Brain (organoid and tissue), 16 donors: ENCODE measurements at places on chromosomes 7 and 10.

DNA sequence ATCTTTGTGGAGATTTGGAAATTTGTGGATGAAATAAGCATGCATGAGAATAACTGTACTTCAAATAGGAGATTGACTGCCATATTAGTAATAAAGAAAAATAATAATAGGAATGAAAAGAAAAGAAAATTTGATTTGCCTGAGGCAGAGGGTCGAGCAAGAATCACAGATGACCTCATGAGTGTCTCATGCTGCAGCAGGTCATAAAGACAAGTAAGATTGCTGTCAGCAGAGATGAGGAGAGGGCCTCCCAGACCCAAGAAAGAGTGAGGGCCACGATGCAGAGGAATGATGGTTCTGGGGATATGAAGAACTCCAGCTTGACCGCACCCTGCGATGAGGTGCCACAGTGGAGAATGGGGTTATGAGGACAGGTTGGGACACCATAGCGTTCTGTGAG lies 39.2 kb downstream of the TOMM7 start:
- no peak for DNase-seq

- no peak for DNase-seq
Observed at GRCh38 chr10:33352615-33353014, 18.1 kb upstream of the NRP1 start.

GRCh38 chr10:25713894-25714240 lies 220.2 kb upstream of the MYO3A start:
- no peak for DNase-seq

DNA sequence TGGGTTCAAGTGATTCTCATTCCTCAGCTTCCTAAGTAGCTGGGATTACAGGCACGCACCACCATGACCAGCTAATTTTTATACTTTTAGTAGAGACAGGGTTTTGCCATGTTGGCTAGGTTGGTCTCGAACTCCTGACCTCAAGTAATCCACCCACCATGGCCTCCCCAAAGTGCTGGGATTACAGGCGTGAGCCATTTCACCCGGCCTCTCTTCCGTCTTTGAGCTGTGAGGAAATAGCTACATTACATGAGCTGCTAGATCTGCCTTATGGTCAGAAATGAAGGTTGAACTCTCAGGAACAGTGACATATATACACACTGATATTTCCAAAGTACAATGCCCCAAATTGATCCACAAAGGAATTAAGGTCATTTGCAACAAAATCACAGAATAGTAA lies 2.4 kb downstream of the BLVRA start:
- no peak for DNase-seq
